ENCODE measurements at places on chromosomes 7 and 10.

DNA sequence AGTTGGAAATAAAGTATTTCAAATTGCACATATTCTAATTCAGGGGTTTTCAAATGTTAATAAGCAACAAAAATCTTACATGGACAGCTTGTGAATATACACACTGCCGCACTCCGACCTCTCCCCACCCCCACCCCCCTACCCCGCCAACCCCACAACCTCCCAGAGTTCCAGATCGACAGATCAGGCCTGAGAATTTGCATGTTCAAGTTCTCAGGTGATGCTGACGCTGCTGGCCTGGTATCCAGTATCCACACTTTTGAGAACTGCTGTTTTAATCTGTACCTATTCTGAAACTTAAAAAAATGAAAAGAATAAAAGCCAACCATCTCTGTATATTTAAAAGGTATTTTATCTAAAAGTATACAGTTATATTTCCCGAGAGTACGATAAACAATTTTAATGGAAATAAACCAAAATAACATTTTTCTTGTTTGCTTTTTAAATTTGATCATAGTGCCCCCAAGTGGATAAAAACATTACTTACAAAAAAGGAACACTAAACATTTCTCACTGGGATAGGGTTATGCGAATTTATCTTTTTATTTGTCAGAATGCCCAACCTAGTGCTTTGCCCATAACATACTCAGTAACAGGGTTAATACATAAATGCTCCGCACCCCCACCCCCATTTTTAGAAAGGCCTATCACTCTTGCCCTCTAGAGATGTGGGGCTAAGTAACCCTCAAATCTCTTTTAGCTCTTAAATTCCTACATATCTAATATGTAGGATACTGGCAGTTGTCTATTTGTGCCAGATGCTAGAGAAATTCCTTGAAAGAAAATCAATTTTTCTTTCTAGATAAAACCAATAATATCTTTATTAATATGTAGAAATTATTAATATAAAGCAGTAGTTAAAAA lies 166.3 kb downstream of the RNF133 start:
- no peak for DNase-seq
- H3K27me3 ChIP-seq, result no peaks in the 10 kb centered on the region
- no peaks in the 10 kb centered on the region for H3K36me3 ChIP-seq
- H3K4me1 ChIP-seq, result no peaks in the 10 kb centered on the region

GRCh38 chr7:91517201-91517785 lies 253.1 kb downstream of the FZD1 start:
- H3K27me3 ChIP-seq, result no peaks in the 10 kb centered on the region
- no peak for DNase-seq
- H3K4me1 ChIP-seq, result no peaks in the 10 kb centered on the region

DNA sequence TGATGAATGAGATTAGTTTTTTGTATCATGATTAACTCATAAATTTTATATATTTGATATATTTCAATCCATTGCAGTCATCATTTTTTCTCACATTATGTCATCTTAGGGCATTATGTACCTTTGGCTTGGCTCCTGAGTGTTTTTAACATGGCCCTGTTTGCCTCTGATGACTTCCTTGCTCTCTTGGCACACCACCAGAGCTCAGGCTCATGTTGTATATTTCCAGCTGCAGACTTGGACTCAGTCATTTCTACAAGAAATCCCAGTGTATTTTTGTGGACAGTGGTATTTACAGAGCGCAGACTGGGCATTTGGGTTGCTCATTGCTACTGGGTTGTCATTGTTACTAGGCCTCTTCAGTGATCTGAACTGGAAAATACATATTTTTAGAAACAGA lies 188.5 kb downstream of the ADRA2A start:
- H3K36me3 ChIP-seq, result no peaks in the 10 kb centered on the region
- no peak overlapping the region for H3K27ac ChIP-seq
- H3K4me3 ChIP-seq, result no peak overlapping the region

DNA sequence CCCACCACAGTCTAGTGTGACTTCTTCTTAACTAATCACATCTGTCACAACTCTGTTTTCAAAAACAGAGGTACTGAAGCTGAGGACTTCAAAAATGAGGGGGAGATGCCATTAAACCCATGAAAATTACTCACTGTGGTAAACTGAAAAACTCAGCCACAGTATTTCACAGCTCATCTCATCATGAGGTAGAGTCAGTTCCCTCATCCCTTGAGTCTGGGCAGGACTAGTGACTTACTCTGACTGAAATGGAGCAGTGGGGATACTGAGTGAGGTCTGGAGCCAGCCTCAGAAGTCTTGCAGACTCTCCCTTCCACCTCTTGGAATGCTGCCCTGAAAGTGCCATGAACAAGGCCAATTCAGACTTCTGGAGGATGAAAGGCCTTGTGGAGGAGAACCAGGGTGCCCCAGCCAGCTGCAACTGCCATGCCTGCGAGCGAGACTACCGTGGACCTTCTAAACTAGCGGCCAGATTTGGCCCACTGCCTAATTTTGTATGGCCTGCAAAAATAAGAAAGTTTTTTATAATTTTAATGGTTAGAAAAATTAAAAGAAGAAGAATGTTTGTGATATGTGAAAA lies 24.7 kb upstream of the ANKRD1 start:
- no peak overlapping the region for H3K4me3 ChIP-seq
- no peaks in the 10 kb centered on the region for H3K36me3 ChIP-seq
- no peak for DNase-seq
- H3K4me1 ChIP-seq, result no peaks in the 10 kb centered on the region
- no peak overlapping the region for H3K27ac ChIP-seq
- peaks cover 4% of the 10 kb centered on the region for H3K27me3 ChIP-seq

DNA sequence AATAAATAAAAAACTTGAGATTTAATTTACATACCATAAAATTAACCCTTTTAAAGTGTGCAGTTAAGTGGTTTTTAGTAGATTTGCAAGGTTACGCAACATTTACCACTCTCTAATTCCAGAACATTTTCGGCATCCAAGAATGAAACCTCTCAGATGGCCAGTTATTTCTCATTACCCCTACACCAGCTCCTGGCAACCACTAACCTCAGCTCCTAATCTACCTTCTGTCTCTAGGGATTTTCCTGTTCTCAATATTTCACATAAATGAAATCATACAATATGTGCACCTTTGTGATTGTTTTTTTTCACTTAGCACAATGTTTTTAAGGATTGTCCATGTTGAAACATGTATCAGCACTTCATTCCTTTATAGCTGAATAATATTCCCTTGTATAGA lies 45.1 kb downstream of the INPP5F start:
- no peaks in the 10 kb centered on the region for H3K27me3 ChIP-seq
- H3K27ac ChIP-seq, result no peak overlapping the region
- no peak for DNase-seq
- peaks cover 4% of the 10 kb centered on the region for H3K4me1 ChIP-seq
- H3K4me3 ChIP-seq, result no peak overlapping the region
- no peaks in the 10 kb centered on the region for H3K36me3 ChIP-seq

- no peak overlapping the region for H3K4me3 ChIP-seq
- no peaks in the 10 kb centered on the region for H3K27me3 ChIP-seq
- no peak overlapping the region for H3K27ac ChIP-seq
- no peaks in the 10 kb centered on the region for H3K4me1 ChIP-seq
Measured at GRCh38 chr10:36280890-36281499, 638.9 kb upstream of the FZD8 start.

GRCh38 chr7:16813232-16813616 lies 8.4 kb upstream of the AGR2 start:
- no peaks in the 10 kb centered on the region for H3K36me3 ChIP-seq
- DNase-seq, result no peak
- peaks cover 2% of the 10 kb centered on the region for H3K27me3 ChIP-seq
- no peak overlapping the region for H3K27ac ChIP-seq
- H3K4me1 ChIP-seq, result no peaks in the 10 kb centered on the region

GRCh38 chr10:127100983-127101615 lies 95.3 kb downstream of the INSYN2A start:
- peaks cover 4% of the 10 kb centered on the region for H3K27me3 ChIP-seq
- no peak for DNase-seq
- no peaks in the 10 kb centered on the region for H3K36me3 ChIP-seq
- no peak overlapping the region for H3K4me3 ChIP-seq

DNA sequence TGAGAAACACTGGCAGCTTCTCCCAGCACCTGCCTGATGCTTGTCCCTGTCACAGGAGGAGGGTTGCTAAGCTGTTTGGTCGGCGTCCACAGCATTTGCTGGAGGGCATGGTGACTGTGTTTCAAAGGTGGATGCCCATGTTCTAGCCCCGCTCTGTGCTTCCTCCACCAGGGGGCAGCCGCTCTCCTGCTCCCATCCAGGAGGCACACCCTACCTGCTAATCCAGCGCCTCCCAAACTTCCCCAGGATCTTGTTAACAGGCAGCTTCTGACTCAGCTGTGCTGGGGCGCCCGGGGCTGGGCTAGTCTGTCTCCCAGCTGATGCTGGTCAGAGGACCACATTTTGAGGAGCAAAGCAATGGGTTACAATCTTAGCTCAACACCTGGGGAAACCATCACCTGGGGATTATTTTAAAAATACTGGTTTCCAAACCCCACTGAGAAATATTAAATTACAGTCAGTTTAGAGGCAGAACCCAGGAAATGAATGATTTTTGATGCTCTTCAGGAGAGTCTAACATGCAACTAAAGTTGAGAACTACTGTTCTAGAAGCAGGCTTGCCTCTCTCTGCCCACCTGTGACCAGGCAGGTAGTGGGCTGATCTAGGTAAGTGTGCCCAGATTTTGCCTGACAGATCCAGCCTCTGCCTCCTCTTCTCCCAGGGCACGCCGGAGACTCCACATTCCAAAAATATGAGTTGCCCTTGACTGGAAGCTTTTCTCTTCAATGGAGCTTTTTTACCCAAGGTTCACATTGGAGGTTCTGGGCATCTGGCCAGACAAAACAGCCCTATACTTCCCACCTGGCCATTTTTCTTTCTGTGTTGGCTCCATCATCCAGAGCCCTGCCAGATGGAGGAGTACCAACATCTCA lies 92.7 kb upstream of the GPR26 start:
- no peak overlapping the region for H3K27ac ChIP-seq
- H3K36me3 ChIP-seq, result no peaks in the 10 kb centered on the region
- no peaks in the 10 kb centered on the region for H3K4me1 ChIP-seq

- H3K4me3 ChIP-seq, result no peak overlapping the region
- H3K36me3 ChIP-seq, result no peaks in the 10 kb centered on the region
- H3K27ac ChIP-seq, result no peak overlapping the region
- H3K27me3 ChIP-seq, result no peaks in the 10 kb centered on the region
- no peaks in the 10 kb centered on the region for H3K4me1 ChIP-seq
Measured at GRCh38 chr7:18901982-18902421, 215.4 kb downstream of the TWIST1 start.

- H3K27me3 ChIP-seq, result no peaks in the 10 kb centered on the region
- H3K4me1 ChIP-seq, result peaks cover 14% of the 10 kb centered on the region
- no peak for DNase-seq
- H3K27ac ChIP-seq, result no peak overlapping the region
- H3K36me3 ChIP-seq, result peaks cover 15% of the 10 kb centered on the region
- no peak overlapping the region for H3K4me3 ChIP-seq
Measured at GRCh38 chr7:34973400-34973760, 63.9 kb downstream of the DPY19L1 start.

GRCh38 chr10:72015841-72016240 lies 51.6 kb downstream of the CHST3 start:
- peaks cover under 1% of the 10 kb centered on the region for H3K4me1 ChIP-seq
- H3K36me3 ChIP-seq, result no peaks in the 10 kb centered on the region
- H3K4me3 ChIP-seq, result no peak overlapping the region
- H3K27ac ChIP-seq, result no peak overlapping the region
